Brain (organoid and tissue), 16 donors: ENCODE measurements at places on chromosomes 12 and 14.
A peak's percentile ranks its signal among the peaks of the same experiment; 100 is the strongest.

DNA sequence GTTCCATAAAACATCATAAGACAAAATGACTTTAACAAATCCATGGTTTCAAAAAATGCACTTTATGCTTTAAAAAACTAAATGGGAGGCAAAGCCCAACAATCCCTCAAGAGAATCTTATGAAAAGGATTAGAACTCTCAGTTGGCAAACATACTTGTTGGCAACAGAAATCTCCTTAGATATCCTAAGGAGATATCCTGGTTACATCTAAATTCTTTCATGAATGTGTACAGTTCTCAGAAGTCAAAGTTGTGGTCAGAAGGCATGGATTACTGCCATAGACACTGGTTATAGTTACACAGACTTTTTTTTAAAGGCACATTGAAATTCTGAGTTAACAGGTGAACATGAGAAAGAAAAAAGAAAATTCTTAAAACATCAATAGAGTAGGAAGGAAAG is 17.5 kb upstream of the ISM2 start:
- no peak for DNase-seq

GRCh38 chr12:28253161-28253641 is 62.9 kb downstream of the CCDC91 start:
- DNase-seq: no peak

DNA sequence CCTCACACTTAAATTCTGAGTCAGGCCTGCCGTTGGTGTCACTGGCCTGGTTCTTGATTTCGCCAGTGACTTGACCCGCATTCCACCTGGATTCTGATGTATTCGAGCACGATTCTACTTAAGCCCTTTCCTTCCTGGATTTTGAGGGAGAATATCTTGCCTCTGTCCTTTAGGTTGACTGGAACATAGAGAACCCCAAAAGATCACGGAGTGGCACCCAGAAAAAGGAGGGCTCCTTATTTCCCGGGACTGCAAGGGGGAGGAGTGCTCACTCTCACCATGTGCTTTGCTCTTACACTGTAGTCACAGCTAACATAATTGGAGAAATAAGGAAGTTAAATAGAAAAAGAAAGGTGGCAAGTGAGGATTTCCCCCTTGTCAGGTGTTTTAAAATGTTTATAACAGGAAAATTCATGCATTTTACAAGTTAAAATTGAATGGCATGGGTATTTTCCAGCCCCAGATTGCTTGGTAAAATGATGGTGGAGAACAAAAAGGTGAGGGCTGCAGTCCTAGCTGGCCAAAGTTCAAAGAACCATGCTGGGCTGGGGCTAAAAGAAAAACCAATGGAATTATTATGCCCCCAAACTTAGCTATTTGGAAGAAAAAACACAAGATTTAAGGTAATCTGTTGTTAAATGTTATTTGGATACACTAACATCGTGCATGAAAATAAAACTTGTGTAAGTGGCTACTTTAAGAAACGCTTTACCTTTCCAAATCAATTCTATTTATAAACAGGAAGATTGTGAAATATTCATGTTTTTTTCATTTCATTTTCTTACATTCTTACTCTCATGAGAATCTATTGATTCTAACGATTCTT is 8.9 kb downstream of the FOXA1 start:
- no peak for DNase-seq

- peak; percentile 59 for DNase-seq
Observed at GRCh38 chr12:94133964-94134795, 14.2 kb upstream of the PLXNC1 start.

DNA sequence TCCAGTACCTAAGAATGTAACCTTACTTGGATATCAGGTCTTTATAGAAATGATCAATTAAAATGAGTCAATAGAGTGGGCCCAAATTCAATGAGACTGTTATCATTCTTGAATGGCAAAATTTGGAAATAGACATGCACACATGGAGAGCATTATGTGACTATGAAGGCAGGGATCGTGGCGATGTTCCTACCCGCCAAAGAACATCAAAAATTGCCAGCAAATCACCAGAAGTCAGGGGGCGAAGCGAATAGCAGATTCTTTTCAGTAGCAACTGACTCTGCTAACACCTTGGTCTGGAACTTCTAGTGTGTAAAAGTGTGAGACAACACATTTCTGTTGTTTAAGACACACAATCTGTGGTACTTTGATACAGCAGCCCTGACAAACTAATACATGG is 192.5 kb downstream of the ACSS3 start:
- no peak for DNase-seq

- DNase-seq: no peak
Observed at GRCh38 chr14:102333390-102333789, 13.8 kb downstream of the ZNF839 start.
